ENCODE measurements at places on chromosomes 6 and 20.
A peak's percentile ranks its signal among the peaks of the same experiment; 100 is the strongest.

DNA sequence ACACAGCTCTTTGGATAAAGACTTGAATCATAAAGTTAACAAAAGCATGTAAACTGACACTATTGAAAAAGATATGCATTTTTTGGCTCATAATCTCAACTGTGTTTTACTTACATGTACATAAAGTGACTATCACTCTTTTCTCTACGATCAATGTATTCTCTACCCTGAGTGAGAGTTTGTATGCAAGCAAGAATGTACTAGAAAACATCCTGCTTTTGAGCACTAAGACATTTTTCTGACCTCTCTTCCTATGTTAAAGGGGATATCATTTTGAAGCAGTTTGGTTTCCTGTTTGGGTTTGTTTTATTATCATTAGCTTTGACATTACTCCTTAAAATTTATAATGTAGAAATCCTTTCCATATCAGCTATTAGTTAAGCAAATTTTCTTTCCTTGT is 910.8 kb downstream of the C6orf118 start:
- no peak for DNase-seq

GRCh38 chr6:170037541-170038250 is 253.2 kb downstream of the DLL1 start:
- no peak for DNase-seq

GRCh38 chr6:79042799-79043126 is 35.3 kb downstream of the PHIP start:
- no peak for DNase-seq

GRCh38 chr20:52078289-52078688 is 113.3 kb downstream of the ZFP64 start:
- DNase-seq, result no peak

DNA sequence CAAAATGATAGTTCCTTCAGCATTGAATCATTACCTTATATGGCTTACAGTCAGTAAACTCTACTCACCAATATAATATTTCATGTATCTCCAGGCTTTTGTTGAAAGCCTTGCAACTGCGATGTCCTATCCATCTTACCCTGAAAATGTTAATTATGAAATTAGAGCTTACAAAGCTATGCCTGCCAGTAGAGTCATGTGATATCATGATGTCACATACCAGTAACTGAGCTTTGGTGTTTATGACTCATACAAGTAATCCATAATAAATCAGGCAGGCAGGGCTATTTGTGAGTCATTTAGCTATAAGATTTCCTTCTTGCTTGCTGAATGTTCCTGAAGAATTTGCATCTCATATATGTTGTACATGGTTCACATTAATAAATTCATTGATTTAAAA is 44.9 kb upstream of the FAM83B start:
- DNase-seq, result no peak

DNA sequence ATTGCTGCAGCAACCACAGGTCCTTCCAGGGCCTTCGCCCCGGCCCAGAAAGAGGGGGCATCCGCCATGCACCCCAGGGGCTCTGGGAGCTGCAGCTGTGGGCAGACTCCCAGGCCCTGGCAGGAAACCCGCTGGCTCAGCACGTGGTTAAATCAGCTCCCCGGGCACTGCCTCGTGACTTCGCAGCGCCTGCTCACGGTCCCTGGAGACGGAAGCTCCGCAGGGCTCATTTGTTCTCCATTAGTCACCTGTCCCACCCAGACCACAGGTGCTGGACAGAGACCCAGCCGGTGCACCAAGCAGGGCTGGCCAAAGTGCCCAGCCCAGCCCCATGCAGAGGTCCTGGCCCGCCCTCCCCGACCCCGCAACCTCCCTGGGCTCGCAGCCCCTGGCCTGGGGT is 14.7 kb downstream of the KCNQ2 start:
- no peak for DNase-seq

- DNase-seq, result no peak
Observed at GRCh38 chr6:159487636-159488035, 205.4 kb downstream of the SOD2 start.

- no peak for DNase-seq
Observed at GRCh38 chr6:8589941-8590729, 154.8 kb upstream of the SLC35B3 start.

GRCh38 chr6:44917430-44917829 is 410.7 kb upstream of the RUNX2 start:
- DNase-seq, result no peak

DNA sequence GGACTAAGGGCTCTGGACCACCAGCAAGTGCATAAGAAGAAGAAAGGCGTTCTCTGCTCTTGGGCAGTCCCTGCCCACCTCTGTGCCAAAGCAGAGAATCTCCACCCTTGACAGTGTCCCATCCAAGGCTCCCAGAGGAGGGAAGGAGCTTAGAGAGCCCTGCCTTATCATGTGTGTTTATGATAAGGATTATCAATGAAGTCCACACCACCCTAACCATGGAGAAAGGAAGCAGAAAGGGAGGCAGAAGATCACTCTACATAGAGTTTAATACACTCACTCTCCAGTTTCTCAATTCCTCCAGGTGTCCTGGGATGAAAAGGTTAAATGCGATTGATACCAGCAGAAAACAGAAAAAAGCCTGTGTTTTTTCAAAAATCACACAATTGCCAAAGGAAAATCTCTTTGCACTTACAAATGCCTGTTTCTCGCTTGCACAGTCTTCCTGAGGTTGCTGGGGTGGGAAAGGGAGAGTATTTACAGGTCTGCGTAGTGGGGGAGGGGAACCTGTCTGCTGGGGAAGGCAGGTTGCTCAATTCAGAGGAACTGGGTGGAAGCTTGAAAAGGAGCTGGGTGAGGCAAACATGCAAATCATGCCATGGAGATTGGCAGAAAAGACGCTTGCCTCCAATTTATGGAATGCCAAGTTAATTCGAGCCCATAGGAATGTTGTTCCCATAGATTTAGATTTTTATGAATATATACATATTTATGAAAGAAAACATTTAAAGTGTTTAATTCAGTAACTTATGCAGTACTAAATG is 104.0 kb downstream of the EYA2 start:
- no peak for DNase-seq

- DNase-seq, result no peak
Observed at GRCh38 chr6:56347526-56347925, 100.1 kb upstream of the COL21A1 start.

DNA sequence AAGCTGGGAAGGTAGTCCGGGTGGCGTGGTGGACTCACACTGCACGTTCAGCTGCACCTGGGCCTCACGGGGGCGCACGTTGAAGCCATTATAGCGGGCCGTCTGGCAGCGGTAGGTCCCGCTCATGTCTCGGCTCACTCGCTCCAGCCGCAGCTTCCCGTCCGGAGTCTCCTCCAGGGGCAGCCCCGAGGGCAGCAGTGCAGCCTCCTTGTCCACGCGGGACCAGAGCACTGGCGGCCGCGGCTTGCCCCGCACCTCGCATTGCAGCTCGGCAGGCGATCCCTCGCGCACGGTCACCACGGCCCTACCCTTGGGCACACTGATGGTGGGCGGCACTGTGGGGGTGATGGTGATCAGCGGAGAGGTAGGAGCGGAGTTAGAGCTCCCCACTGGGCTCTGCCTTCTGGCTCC is 47.6 kb downstream of the MDGA1 start:
- no peak for DNase-seq

- DNase-seq, result no peak
Observed at GRCh38 chr6:143549949-143550268, 38.4 kb upstream of the FUCA2 start.

- DNase-seq, result no peak
Observed at GRCh38 chr6:82603871-82604270, 240.3 kb downstream of the TPBG start.

DNA sequence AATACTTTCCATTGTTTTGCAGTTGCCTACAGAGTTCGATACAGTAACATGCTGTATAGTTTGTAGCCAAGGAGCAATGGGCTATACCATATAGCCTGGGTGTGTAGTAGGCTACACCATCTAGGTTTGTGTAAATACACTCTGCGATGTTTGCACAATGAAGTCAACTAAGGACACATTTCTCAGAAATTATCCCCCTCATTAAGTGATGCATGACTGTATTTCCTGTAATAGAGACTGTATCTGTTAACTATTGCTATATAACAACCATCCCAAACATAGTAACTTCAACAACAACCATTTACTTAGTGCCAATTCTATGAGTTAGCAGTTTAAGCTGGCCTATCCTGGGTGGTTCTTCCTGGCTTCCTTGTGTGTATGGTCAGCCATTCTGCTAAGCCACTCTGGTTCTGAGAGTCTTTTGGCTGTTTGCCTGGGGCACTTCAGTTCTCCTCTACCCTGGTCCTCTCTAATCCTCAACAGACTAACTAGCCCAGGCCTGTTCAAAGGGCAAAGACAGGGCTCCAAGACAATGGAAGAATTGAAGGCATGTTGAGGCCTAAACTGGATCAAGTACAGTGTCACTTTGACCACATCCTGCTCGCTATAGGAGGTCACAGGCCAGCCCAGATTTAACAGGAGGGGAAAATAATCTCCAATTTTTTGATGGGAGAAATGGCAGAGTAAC is 124.0 kb downstream of the PLCB1 start:
- DNase-seq, result no peak

DNA sequence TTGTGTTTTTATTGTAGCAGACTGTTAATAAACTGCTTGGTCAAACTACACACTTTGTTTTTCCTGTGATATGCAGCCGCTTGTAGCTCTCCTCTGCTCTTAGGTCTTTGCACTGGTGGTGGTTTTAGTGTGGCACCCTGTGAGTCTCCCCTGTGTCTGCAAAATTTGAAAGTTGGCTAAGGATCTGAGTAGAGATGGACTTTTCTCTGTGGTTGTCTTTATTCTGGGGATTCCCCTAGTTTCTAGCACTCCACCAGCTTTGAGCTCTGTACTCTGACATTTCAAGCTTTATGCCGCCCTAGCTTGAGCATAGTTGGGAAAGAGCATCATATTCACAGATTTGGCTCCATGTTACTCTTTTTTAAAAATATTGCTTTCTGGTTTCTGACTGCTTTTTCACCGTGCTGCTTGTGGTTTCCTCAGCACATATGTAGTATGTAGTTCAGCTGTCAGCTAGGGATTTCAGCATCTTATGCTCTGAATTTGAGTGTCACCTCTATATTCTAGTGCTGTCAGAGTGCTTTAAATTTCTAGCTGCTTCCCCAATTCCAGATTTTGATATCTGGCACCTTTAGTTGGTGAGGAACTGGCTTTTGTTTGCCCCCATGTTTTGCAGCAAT is 25.4 kb downstream of the CDYL start:
- no peak for DNase-seq

DNA sequence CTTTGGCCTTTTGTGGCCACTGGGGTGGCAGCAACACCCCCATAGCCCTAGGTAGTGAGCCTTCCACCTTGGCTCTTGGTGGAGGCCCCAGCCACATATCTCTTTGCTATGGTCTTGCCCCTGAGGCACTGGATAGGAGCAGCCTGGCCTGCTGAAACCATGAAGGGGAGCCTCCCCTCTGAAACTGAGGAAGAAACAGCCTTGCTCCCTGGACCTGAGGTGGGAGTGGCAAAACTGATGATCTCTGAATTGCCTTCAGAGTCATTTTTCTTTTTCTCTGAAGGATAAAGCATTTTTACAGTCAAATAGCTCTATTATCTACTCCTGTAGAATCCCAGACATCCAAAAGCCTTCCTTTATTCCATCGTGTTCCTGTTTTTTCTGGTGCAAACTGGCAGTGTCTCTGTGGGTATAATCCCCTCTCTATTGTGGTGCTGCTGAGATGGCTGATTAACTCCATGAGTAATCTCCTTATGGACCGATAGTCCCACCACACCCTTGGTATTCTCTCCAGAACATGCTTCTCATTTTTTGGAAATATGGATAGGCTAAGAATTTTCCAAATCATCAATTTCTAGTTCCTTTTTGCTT is 22.0 kb upstream of the PRSS35 start:
- DNase-seq, result no peak

- DNase-seq, result no peak
Observed at GRCh38 chr6:78967191-78967590, 99.8 kb downstream of the IRAK1BP1 start.

- DNase-seq, result no peak
Observed at GRCh38 chr6:4435981-4436445, 300.6 kb upstream of the ECI2 start.

- DNase-seq, result no peak
Observed at GRCh38 chr6:159376516-159377158, 207.4 kb downstream of the FNDC1 start.

GRCh38 chr20:37598100-37598543 is 70.4 kb upstream of the BLCAP start:
- DNase-seq, result no peak

DNA sequence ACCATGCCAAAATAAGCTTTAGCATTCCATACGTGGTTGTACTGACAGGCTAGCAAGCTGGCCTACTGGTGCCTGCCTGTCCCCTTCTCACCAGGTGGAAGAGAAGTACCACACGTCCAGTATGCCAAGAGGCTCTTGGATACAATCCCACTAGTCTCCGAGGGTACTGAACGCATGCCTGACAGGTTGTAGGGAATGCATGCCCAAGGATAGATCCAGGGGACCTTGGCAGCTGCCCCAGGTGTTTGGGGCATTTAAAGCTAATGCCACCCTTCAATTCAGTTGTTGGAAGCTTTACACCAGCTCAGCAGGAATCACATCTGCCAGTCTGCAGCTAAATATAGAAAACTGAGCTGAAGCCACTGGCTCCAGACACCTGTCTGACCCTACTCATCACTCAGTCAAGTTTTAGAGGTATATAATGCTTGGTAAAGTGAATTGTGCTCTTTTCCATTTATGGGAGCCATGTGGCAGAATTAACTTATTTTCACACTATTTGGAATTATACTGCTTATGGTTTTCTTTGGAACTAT is 4.9 kb downstream of the TUBB2B start:
- no peak for DNase-seq

GRCh38 chr6:136967876-136968752 is 46.0 kb downstream of the SLC35D3 start:
- peak; percentile 70 for DNase-seq

- no peak for DNase-seq
Observed at GRCh38 chr6:148830614-148831013, 83.8 kb downstream of the UST start.

GRCh38 chr6:89965441-89966227 is 71.4 kb downstream of the GJA10 start:
- DNase-seq, result peak; percentile 14

All from G401 (cell line).